Right atrium auricular region (tissue), 2 donors: ENCODE measurements at places on chromosomes 1 and 21.

DNA sequence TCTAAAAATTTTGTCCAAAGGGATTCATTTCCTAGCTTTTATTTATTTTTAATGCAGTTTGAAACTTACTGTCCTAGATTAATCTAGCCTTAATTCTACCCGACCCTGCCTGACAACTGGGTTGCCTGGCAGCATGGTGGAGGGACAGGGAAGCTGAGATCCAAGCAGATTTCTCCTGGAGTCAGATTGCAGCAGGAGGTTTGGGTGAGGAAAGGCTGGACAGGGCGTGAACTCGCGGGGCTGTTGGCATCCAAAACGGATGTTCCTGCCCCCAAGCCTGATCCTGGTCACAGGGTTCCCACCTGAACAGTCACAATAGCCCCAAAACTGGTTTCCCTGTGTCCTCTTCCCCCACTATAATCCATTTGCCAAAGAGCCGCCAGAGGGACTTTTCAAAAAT lies 23.2 kb downstream of the TCEA3 start:
- H3K27ac ChIP-seq = peak overlapping the region; percentile 74
- no peaks in the 10 kb centered on the region for H3K36me3 ChIP-seq
- no peak for DNase-seq
- H3K27me3 ChIP-seq = no peaks in the 10 kb centered on the region
- H3K4me1 ChIP-seq = peaks cover 3% of the 10 kb centered on the region

GRCh38 chr1:229225331-229225782 lies 45.6 kb upstream of the RAB4A start:
- no peaks in the 10 kb centered on the region for H3K36me3 ChIP-seq
- no peaks in the 10 kb centered on the region for H3K27me3 ChIP-seq
- no peak for DNase-seq
- no peak overlapping the region for H3K27ac ChIP-seq
- H3K4me3 ChIP-seq = no peak overlapping the region

GRCh38 chr1:181097242-181097641 lies 8.7 kb downstream of the IER5 start:
- H3K4me1 ChIP-seq = peaks cover 86% of the 10 kb centered on the region
- no peak for DNase-seq
- H3K27ac ChIP-seq = no peak overlapping the region

GRCh38 chr1:19909971-19910370 lies 13.4 kb downstream of the PLA2G2E start:
- peaks cover 87% of the 10 kb centered on the region for H3K36me3 ChIP-seq
- DNase-seq = no peak
- no peaks in the 10 kb centered on the region for H3K27me3 ChIP-seq
- no peak overlapping the region for H3K4me3 ChIP-seq
- H3K27ac ChIP-seq = no peak overlapping the region

DNA sequence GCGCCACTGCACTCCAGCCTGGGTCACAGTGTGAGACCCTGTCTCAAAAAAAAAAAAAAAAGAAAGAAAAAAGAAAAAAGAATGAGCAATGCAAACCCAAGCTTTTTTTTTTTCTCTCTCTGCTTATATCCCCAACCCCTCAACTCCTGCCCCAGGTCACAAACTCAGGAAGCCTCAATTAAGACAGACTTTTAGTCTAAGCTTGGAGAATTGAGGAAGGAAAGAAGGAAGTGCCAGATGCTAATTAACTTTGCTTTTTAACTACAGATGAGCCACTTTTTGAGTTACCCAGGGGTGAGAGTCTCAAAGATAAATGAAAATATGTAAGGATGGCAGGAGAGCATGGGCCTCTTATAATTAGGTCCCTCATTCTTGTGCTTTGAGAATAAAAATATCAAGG lies 33.3 kb downstream of the PIK3CD start:
- H3K36me3 ChIP-seq = no peaks in the 10 kb centered on the region
- no peak overlapping the region for H3K27ac ChIP-seq
- no peak overlapping the region for H3K4me3 ChIP-seq

- peak overlapping the region; percentile 9 for H3K4me3 ChIP-seq
- no peak for DNase-seq
- H3K4me1 ChIP-seq = peaks cover 23% of the 10 kb centered on the region
- H3K27ac ChIP-seq = peak overlapping the region; percentile 75
Observed at GRCh38 chr1:65264197-65264929, 45.0 kb upstream of the DNAJC6 start.

DNA sequence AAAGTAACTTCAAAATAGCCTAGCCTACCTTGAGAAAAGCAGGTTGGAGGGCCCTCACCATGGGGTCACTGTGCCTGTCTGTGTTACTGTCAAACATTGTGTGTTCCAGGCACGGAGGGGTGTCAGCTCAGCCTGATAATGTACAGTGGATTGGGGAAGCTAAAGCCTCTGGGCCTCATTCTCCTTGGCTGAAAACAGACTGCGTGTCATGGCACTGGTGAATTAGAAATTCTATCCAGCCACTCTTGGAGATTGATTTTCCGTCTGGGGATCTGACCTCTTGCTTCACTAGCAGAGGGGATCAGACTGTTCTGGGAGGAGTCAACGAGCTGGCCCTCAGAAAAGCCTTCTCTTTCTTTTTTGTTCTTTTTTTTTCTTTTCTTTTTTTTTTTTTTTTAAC lies 123.5 kb upstream of the HOOK1 start:
- H3K4me3 ChIP-seq = no peak overlapping the region
- no peak for DNase-seq
- no peaks in the 10 kb centered on the region for H3K36me3 ChIP-seq

DNA sequence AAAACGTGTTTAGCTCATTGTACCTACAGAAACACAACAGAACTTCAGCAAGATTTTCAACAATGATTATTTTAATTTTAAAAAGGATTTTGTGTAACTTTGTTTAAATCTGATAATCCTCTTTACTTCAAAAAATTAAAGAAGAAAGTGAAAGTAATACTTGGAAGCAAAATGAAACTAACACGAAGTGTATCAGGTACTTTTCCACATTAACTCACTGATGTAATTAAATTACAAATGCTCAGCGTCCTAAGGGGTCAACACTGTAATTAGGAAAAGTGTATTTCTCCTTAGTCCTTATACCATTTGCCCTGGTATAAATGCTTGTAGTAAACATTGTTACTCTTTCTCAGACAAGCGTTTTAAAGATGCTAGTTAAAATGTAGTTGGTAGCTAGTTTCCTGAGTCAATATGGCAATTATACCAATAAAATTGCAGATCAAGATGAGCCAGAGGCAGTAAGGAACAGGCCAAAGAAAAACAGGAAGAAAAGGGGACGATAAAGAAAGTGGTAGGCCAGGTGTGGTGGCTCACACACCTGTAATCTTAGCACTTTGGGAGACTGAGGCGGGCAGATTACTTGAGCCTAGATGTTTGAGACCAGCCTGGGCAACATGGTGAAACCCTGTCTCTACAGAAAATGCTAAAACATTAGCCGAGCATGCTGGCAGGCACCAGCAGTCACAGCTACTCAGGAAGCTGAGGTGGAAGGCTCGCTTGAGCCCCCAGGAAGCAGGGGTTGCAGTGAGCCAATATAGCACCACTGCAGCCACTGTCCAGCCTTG lies 553.0 kb downstream of the SMYD3 start:
- H3K4me3 ChIP-seq = peak overlapping the region; percentile 24
- no peaks in the 10 kb centered on the region for H3K36me3 ChIP-seq
- no peaks in the 10 kb centered on the region for H3K4me1 ChIP-seq
- H3K27me3 ChIP-seq = no peaks in the 10 kb centered on the region
- H3K27ac ChIP-seq = peak overlapping the region; percentile 8
- no peak for DNase-seq

DNA sequence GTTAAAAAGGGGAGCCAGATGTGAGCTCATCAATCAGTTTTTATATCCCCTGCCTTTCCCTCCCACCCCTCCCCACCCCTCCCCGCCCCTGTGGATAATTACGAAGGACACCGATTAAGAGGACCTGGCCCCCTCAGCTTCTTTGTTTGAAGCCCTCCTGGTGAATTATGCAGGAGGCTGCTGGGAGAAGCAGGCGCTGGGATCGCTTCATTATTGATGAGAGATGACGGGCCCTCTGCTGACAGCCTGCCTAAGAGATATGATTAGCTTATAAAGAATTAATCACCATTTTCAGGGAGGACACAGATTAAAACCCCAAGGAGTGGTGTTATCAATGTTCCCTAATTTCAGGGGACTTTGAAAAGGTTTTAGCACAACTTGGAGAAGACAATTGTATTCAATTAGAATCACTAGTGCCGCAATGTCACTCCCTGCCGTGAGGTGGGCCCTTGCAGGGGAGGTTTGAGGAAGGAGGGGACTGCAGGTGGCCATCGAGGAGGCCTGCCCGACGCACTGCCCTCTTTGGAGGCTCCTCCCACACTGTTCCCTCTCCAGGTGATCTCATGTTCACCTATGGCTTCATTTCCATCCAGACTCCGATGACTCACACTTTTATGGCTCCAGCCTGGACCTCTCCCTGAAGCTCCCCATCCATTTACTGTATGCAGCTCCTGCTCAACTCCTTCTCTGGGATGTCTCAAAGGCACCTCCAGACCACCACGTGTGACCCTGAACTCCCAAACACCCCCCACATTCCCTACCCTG lies 67.0 kb upstream of the KLHDC7A start:
- no peaks in the 10 kb centered on the region for H3K4me1 ChIP-seq
- DNase-seq = no peak
- H3K36me3 ChIP-seq = no peaks in the 10 kb centered on the region
- H3K27ac ChIP-seq = no peak overlapping the region
- H3K27me3 ChIP-seq = no peaks in the 10 kb centered on the region
- H3K4me3 ChIP-seq = no peak overlapping the region
